Activated CD8-positive, alpha-beta memory T cell treated with anti-CD3 and anti-CD28 coated beads for 24 hours (primary cell): ENCODE measurements at places on chromosomes 1 and 21.
A peak's percentile ranks its signal among the peaks of the same experiment; 100 is the strongest.

DNA sequence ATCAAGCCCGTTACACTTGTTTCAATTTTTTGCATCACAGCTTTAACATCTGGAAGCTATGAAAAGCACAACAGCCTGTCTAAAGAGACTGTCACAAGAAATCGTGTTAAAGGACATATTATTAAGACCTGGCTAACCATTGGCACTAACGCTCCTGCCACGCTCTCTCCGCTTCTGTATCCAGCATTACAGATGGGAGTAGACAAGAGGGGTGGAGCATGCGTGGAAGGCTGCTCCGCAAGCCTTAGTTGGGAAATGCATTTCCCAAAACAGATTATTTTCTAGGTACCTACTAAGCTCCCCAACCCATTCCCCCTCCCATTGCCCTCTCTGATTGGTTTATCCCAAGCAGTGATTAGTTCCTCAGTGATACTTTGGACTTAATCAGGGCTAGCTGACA, 72.4 kb downstream of the NTNG1 start:
- no peak for DNase-seq

GRCh38 chr21:14876524-14876840, 188.3 kb downstream of the NRIP1 start:
- no peak for DNase-seq

GRCh38 chr1:154463512-154463990, 38.5 kb upstream of the TDRD10 start:
- peak; percentile 74 for DNase-seq

DNA sequence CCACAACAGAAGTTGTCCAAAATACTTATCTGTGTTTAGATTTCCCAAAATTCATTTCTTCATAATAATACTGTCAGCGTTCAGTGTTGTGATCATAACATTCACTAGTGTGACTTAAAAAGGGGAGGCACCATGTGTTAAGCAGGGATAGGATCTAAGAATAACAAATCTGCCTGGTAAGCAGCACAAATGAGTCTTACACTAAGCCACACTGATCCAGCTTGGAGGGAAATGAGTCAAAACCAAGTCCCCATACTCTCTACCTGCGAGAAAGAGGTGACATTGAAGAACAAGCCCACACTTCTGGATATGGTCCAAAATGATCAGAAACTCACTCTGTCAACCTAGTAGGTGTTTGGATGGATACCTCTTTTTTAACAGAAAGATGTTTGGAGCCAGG, 145.5 kb downstream of the CRB1 start:
- no peak for DNase-seq
